ENCODE measurements at places on chromosomes 6 and 20. TPM values are rescaled to one million over a fixed set of nuclear protein-coding genes. Genes with fewer than 3 reads are reported as not detected.
A peak's percentile ranks its signal among the peaks of the same experiment; 100 is the strongest.

BPIFA1 gene
- not detected for total RNA-seq

MSH5 gene
- 17.7 TPM for total RNA-seq

OPN5 gene
- total RNA-seq = not detected

MUC21 gene
- total RNA-seq = not detected

DEF6 gene
- total RNA-seq = 20.1 TPM

AVP gene
- total RNA-seq = not detected

NRSN2 gene
- 24.5 TPM for total RNA-seq

VWA7 gene
- total RNA-seq = not detected

PRDM13 gene
- not detected for total RNA-seq

BANF2 gene
- not detected for total RNA-seq

DNA sequence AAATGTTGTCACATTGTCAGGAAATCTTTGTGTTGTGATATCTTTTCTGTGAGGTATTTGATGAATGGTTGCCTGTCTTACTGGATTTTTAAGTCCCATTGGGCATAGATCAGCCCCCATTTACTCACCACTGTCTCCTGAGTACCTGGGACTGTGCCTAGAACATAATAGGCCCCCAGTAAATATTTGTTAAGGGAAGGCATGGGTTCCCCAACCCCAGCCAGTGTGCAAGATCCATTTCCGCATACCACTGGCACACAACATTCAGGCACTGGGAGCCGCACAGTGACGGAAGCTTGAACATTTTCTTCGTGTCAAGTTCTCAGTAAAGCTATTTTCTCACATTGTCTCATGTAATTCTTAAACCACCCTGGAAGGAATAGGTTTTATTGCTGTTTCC, 72.2 kb downstream of the UNC5CL start:
- DNase-seq = no peak

- no peak for DNase-seq
Observed at GRCh38 chr20:63858393-63859165, 2.7 kb upstream of the ABHD16B start.

- DNase-seq = no peak
Observed at GRCh38 chr6:78701407-78701806, 165.9 kb upstream of the IRAK1BP1 start.

DNA sequence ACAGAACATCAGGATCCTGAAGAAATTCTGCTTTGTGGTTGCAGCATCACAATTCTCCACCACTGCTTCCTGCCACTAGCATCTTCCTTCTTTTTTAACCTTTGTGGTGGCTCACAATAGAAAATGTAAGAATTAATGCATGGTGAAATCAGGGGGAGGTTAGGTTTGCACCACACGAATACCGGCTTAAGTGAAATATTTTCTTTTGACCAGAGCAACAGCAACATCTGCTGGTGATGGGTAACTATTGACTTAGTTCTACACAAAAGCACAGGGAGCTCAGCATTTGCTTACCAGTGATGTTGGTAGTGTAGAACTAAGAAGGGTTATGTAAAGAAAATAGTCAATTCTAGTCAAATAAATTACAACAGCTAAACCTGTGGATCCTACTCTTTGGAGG, 280.5 kb downstream of the SYNE1 start:
- DNase-seq = no peak

GRCh38 chr6:161476711-161477110, 202.8 kb upstream of the AGPAT4 start:
- no peak for DNase-seq

DNA sequence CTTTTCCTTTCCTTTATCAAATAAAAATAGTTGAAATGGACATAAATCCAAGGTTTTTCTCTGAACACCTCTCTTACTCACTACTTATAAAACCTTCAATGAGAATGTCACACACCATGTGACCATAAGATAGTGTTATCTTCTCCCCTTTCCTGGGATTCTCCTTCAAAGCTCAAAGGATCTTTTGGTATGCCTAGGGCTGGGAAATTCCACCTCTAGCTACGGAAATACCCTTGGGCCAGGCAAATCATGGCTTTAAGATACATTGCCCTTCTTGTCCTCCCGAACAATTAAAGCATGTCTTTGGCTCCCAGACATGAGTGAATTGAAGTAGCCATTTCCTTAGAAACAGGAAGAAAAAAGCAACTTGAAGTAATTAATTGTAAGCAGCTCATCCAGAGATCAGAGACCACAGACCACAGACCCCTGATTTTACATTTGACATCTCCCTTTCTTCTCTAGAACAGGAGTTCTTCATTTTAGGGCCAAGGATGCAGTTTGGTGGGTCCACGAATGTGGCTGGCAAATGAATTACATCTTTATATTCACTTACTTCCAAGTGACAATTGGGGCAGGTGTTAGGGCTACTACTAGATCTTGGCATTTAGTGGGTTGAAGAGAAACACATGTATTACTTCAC, 4.1 kb downstream of the PLCB4 start:
- no peak for DNase-seq

- DNase-seq = peak; percentile 45
Observed at GRCh38 chr20:53917145-53918019, 153.0 kb downstream of the BCAS1 start.

DNA sequence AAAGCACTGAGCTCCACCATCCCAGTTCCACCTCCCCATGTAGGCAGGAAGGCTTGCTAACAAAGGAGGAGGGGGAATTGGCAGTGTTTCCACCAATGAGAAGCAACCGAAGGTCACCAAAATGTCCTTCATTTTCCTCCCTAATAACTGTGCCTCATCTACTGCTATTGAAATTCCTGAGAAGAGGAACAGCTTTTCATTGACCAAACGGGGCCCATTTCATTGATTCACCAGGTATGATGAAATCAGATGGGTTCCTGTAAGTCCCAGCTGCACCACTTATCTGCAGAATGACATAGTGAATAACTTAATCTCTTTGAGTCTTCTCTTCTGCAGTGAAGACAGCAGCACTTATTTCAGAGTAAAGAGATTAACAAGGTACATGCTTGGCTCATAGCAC, 17.3 kb downstream of the TREM1 start:
- no peak for DNase-seq

DNA sequence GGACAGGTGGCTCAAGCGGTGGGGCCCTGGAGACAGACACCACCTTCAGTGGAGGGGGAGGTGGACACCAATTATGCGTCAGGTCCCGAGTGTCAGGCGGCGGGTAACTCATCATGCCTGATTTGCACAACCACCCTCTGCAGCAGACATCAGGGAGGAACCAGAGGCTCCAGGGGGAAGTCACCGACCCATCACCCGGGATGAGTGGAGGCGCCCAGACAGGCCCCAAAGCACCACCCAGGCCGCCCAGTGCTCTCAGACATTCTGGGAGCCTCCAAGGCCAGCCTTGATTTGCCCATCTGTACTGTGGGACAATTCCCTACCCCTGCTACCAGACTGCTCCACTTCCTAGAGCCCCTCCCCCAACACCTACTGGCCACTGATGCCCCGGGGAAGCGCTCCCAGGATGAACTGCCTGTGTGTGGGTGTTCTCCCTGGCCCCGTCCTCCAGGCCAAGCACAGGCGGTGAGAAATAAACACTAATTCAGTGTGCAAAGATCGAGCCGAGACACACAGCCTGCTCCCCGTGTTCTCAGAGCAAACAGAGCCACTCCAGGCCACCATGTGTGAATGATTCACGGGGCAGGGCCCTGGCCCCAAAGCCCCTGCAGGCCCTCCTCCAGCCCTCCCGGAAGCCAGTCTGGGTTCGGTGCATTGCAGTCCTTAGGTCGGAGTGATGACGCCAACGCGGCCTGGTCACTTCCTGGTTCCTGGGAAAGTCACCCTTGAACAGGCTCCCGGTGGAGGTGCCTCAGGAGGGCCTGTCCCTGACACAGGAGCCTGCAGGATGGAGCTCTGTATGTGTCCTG, 107.2 kb downstream of the ASXL1 start:
- no peak for DNase-seq

GRCh38 chr6:71012866-71013469, 56.1 kb upstream of the B3GAT2 start:
- no peak for DNase-seq

DNA sequence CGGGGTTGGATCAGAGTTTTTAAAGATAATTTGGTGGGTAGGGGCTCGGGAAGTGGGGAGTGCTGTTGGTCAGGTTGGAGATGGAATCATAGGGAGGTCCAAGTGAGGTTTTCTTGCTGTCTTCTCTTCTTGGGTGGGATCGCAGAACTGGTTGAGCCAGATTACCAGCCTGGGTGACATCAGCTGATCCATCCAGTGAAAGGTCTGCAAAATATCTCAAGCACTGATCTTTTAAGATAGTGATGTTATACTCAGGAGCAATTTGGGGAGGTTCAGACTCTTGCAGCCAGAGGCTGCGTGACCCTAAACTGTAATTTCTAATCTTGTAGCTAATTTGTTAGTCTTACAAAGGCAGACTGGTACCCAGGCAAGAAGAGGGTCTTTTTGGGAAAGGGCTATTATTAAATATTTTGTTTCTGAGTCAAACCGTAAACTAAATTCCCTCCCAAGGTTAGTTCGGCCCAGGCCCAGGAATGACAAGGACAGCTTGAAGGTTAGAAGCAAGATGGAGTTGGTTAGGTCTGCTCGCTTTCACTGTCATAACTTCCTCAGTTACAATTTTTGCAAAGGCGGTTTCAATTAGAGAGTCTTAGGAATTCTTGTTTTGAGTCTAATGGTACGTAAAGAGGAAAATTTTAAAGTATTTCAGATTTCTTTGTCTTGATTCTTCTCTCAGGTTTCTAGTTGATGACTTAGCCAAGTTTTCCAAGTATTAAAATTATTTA, 53.1 kb downstream of the SCAF8 start:
- no peak for DNase-seq

DNA sequence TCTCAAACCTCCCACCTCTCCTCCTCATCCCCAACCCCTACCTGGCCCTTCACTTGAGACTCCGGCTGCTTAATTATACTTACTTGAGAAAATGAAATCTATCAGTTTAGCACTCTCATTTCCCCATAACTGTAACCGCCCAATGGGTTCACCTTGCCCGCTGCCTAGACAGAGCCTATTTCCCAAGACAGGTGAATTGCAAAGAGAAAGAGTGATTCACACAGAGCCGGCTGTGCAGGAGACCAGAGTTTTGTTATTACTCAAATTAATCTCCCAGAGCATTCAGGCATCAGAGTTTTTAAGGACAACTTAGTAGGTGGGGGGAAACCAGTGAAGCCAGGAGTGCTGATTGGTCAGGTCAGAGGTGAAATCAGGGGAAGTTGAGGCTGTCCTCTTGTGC, 301.4 kb upstream of the CDYL start:
- no peak for DNase-seq

DNA sequence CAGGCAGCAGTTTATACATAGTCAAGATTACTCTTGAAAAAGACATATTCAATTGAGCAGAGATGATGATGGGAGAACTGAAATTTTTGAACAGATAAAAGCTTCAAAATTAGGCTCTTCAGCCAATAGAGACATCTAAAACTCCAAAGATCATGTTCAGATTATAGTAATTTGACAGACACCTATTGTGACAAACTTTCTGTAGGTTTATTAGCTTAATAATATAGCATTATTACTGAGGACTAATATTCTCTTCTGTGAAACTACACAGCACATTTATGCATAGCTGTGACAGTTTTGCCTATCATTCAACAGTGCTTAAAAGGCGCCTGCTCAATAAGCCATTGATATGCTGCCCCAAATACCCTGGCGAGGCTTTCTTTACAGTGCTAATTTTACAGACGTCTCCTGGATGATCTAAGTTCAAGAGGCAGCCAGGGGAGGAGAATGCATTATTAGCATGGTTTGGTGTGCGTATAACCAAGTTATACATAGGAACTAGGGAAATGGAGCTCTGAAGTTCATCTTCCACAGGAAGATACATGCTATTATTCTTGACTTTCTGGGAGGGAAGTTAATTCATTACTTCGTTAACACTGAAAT, 21.5 kb downstream of the PLAGL1 start:
- DNase-seq = no peak

GRCh38 chr6:93792746-93793145, 373.4 kb upstream of the EPHA7 start:
- no peak for DNase-seq

GRCh38 chr6:3406362-3406821, 50.5 kb downstream of the SLC22A23 start:
- DNase-seq = no peak

GRCh38 chr20:9808166-9808565, 30.7 kb downstream of the PAK5 start:
- no peak for DNase-seq

GRCh38 chr6:110325197-110325596, 33.0 kb downstream of the METTL24 start:
- DNase-seq = no peak

DNA sequence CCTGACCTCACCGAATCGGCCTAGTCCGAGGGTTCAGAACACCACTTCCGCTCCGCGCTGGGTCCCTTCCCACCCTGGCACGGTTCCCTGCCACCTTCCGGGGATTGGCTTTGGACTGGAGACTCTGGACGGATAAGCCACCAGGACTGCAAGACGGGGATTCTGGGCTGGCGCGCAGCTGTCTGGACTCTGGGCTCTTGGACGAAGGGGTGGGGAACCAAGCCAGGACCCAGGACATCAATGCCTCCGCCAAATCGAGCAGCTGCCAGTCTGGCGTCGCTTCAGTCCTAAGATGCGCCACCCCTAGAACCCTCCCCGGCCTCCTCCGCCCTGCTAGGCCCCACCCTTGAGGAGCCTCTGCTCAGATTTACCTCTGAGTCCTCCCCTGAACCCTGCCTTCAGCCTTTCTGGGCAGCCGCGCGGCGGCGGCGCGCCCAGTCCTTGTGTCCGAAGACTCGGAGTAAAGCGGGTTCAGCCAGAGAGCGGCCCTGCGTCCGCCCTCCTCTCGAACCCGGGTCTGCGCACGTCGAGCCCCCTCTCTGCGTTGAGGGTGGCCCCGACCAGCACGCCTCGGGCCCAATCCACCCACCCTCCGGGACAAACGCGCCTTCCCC, 1.2 kb downstream of the KCNK17 start:
- DNase-seq = peak; percentile 83

DNA sequence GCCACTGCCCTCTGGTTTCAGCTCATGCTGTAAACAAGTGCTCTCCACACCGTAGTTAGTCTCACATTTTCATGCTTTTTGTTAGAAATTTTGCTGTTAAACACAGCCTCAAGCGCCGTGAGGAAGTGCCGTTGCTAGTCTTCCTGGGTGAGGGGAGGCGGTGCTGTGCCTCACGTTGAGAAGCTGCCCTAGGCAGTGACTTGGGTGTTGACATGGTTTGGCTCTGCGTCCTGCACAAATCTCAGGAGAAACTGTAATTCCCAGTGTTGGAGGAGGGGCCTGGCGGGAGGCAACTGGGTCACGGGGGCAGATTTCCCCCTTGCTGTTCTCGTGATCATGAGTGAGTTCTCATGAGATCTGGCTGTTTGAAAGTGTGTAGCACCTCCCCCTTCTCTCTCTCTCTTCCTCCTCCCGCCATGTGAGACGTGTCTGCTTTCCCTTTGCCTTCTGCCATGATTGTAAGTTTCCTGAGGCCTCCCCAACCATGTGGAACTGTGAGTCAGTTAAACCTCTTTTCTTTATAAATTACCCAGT, 95.8 kb downstream of the ERMARD start:
- DNase-seq = peak; percentile 19

GRCh38 chr6:40948570-40948969, 90.5 kb downstream of the UNC5CL start:
- DNase-seq = no peak
